Thyroid gland (tissue), 4 donors: ENCODE measurements at places on chromosomes 3 and 15. TPM values are rescaled to one million over a fixed set of nuclear protein-coding genes. Genes with fewer than 3 reads are reported as not detected.

Gene FBXO40
- not detected for total RNA-seq

Gene MORC1
- total RNA-seq, result not detected

- no peaks in the 10 kb centered on the region for H3K27me3 ChIP-seq
- H3K27ac ChIP-seq, result no peak overlapping the region
- no peak overlapping the region for H3K4me3 ChIP-seq
- H3K4me1 ChIP-seq, result no peaks in the 10 kb centered on the region
- DNase-seq, result no peak
- H3K36me3 ChIP-seq, result no peaks in the 10 kb centered on the region
Observed at GRCh38 chr3:183252118-183252782, 803 bp upstream of the B3GNT5 start.

- H3K36me3 ChIP-seq, result no peaks in the 10 kb centered on the region
- H3K27ac ChIP-seq, result no peak overlapping the region
- H3K4me3 ChIP-seq, result no peak overlapping the region
- no peaks in the 10 kb centered on the region for H3K4me1 ChIP-seq
- no peaks in the 10 kb centered on the region for H3K27me3 ChIP-seq
Observed at GRCh38 chr3:76107935-76108570, 322.7 kb upstream of the ZNF717 start.

- H3K27me3 ChIP-seq, result no peaks in the 10 kb centered on the region
- peaks cover 41% of the 10 kb centered on the region for H3K36me3 ChIP-seq
- no peak for DNase-seq
- no peaks in the 10 kb centered on the region for H3K4me1 ChIP-seq
Observed at GRCh38 chr3:127015282-127016042, 32.5 kb downstream of the PLXNA1 start.

- no peaks in the 10 kb centered on the region for H3K36me3 ChIP-seq
- peaks cover 50% of the 10 kb centered on the region for H3K4me1 ChIP-seq
- H3K4me3 ChIP-seq, result no peak overlapping the region
Observed at GRCh38 chr3:69329892-69330291, 56.0 kb downstream of the FRMD4B start.
